Activated CD4-positive, alpha-beta T cell treated with anti-CD3 and anti-CD28 coated beads, Interleukin-2, amount 50 U/mL, for 1 hour (primary cell): ENCODE measurements at places on chromosomes 12 and 14.

GRCh38 chr12:131493068-131493826 lies 217.6 kb upstream of the SFSWAP start:
- DNase-seq: no peak

DNA sequence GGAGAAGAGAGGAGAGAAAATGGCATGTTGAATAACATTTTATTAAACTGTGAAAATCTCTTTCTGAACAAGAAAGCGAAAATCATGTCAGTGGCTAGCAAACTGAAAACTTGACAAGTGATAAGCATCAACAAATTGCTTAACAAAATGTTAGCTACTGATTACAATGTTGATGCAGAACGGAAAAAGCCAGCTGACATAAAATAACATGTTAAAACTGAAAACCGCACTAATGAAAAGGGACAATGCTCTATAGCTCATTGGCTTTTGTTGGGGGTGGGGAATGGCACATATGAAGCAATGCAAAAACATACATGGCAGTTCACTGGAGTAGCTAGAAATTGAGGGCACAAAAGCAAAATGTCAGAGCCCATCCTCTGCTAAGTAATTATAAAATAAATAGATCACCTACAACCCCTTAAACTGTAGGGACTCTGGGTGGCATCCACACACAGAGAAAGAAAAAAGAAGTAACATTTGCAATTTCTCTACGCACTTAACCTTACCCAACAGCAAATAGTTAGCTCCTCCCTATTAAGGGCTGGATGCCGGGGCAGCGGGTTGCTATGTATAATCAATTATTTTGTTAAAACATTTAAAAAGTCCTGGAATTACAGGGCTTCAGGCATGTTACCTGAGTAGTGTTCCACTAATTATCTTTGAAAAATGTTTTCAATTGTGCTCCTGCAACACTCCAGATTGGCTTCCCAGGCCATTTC lies 129.2 kb upstream of the USP15 start:
- no peak for DNase-seq

GRCh38 chr14:37223947-37224474 lies 26.3 kb downstream of the MIPOL1 start:
- DNase-seq: no peak

DNA sequence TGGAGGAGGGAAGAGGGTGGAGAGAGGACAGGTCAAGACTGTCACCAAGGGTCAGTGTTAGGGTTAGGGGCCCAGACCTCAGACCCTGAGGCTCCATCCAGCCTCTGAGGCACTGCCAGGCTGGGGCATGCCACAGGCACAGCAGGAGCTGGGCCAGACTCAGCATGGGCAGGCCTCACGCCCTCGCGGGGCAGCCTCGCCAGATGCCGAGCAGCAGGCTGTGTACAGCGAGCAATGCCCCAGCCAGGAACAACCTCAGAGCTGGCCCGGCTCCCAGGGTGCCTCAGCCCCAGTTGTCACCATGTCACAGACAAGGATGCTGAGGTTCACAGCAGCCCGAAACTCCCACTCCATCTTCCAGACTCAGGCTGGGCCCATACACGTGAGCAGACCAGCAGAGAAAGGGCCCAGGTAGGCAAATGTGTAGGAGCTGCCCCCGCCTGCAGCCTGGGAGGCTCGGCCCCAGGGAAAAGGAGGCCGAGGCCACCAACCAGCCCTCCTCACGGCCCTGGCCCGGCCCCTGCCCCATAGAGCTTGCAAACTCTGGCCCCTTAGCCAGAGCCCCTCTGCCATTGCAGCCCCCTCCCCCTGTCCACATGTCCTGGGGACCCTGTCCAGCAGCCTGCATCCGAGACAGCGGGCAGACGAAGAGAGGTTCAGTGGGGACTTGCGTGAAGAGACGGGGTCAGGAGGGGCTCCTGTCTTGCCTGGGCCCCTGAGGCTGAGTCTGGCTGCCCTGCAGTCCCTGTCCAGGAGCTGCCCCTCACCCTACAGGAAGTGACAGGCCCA lies 7.5 kb downstream of the C14orf180 start:
- no peak for DNase-seq

GRCh38 chr14:101763941-101764709 lies 2.6 kb downstream of the PPP2R5C start:
- DNase-seq: no peak

DNA sequence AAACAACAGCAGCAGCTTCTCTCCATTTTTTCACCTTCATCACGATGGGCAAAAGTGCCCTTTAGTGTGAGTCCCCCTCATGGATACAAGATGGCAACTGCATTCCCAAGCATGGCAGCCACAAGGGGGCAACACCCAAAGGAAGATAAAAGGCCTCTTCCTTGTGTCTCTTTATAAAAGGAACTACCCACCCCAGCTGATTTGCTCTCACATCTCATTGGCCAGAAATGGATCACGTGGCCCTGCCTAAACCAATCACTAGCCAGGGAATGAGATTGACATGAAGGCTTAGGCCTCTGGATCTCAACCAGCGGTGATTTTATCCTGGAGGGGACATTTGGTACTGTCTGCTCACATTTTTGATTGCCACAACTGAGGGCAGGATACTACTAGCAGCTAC lies 21.9 kb upstream of the IFT81 start:
- peak; percentile 6 for DNase-seq

- no peak for DNase-seq
Measured at GRCh38 chr12:53862831-53863230, 75.8 kb upstream of the HOXC13 start.

- DNase-seq: no peak
Measured at GRCh38 chr14:91113829-91114078, at the start of gene DGLUCY. TSS of gene DGLUCY (plus strand) at chr14:91114073. CDS start at chr14:91160295, 46,222 bp downstream.

DNA sequence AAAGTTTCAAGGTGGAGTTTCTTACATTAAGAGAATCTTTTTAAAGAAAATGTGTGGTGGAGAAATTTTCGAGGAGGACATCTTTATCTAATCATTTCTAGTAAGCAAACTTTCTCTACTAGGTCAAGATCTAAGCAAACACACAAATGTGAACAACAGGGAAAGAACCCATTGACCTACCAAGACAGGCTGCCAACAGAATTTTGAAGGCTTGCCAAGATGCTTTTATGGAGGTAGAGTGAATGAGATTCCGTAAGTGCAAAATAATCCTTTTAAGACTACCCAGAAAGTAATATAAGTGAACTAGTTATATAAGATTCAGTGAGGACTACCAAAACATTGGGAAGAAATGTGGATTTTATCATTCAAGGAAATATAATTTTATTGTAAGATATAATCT lies 357.1 kb upstream of the PDE3A start:
- DNase-seq: no peak

- no peak for DNase-seq
Measured at GRCh38 chr12:103557628-103558010, 29.5 kb upstream of the STAB2 start.

GRCh38 chr12:22282283-22282682 lies 52.2 kb downstream of the ST8SIA1 start:
- DNase-seq: no peak

- no peak for DNase-seq
Measured at GRCh38 chr12:623172-623864, 39.9 kb downstream of the NINJ2 start.

- DNase-seq: no peak
Measured at GRCh38 chr14:104676694-104677511, 12.5 kb upstream of the INF2 start.

DNA sequence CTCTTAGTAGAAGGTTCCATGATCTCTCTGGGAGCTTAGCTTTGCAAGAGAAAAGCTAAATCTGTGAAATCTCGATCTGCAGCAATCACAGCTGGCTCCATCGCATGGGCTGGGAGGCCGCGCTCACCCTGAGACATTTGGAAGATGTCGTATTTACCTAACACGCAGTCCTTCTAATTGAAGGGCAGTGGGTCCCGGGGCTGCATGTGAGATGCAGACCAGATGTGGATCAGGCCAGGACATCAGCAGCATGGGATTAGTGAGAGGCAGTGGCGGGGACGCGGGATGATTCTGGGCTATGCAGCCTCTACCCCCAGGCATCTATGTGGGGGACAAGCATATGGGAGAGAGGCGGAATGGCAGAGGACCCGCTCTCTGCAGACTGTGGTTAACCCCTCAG lies 312.4 kb upstream of the RTL1 start:
- DNase-seq: no peak

DNA sequence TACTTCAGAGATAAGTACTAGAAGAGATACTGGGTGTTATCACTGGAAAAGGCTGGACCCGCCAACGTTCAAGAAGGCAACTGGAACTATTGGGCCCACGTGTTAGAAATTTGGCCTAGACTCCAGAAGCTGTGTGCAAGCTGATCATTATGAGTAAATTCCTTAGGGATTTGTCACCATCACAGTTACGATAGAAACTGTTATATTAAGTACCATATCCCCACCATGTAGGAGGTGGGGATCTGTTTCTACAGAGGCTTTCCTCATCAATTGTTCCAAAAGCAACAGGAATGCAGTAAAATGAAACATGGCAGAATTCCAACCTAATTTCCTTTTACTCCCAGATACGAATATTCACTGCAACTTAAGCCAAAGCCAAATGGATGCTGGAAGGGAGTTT lies 170.7 kb downstream of the NOVA1 start:
- DNase-seq: no peak

GRCh38 chr14:55711175-55711811 lies 131.3 kb downstream of the KTN1 start:
- no peak for DNase-seq

GRCh38 chr12:124938587-124938986 lies 24.1 kb upstream of the UBC start:
- DNase-seq: no peak

DNA sequence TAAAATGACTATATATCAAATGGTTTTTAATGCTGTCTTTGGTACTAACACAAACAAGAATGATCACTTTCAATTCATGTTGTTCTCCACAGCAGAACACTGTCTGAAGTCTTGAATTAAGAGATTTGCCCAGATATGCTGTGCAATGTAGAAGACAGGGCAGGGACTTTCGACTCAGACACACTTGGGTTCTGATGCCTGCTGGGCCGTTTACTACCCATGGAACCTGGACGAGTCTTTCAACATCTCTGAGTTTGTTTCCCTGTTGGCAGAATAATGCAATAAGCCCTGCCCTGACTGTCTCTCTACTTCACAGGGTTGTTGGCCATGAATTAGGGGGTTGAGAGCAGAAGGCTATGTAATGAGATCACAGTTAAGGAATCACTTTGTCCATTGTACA lies 162.6 kb upstream of the TMPO start:
- DNase-seq: no peak

GRCh38 chr12:124457287-124458219 lies 109.9 kb downstream of the NCOR2 start:
- peak; percentile 51 for DNase-seq

- no peak for DNase-seq
Measured at GRCh38 chr12:82029936-82030335, 270.8 kb upstream of the PPFIA2 start.

- DNase-seq: no peak
Measured at GRCh38 chr14:100155756-100156616, 3.5 kb downstream of the DEGS2 start.

DNA sequence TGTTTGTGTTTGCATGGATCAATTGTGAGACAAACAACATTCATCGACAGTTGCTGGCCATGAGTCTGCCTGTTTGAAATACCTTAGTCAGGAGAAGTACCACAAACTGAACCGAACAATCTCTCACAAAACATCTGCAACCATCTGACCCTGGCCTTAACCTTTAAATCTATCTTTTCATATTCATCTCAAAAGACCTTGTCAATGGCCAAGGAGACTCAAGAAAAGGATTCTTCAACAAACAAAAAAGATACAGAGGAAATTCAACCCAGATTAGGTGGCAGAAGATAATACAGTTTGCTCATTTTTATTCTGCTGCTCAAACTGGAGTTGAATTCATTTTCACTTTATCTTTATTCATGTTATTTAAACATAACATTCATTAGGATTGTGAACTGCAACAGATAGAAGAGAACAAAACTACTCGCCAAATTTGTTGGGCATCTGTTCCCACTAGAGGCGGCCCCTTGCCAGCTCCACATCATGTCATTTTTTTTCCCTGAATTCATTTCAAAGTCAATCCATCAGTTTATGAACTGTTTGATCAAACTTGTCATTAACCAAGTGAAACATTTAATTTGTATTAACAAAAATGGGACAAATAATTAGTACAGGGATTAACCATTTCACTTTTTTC lies 152.3 kb upstream of the OTX2 start:
- no peak for DNase-seq

GRCh38 chr12:2311020-2311778 lies 258.4 kb downstream of the CACNA1C start:
- DNase-seq: no peak

DNA sequence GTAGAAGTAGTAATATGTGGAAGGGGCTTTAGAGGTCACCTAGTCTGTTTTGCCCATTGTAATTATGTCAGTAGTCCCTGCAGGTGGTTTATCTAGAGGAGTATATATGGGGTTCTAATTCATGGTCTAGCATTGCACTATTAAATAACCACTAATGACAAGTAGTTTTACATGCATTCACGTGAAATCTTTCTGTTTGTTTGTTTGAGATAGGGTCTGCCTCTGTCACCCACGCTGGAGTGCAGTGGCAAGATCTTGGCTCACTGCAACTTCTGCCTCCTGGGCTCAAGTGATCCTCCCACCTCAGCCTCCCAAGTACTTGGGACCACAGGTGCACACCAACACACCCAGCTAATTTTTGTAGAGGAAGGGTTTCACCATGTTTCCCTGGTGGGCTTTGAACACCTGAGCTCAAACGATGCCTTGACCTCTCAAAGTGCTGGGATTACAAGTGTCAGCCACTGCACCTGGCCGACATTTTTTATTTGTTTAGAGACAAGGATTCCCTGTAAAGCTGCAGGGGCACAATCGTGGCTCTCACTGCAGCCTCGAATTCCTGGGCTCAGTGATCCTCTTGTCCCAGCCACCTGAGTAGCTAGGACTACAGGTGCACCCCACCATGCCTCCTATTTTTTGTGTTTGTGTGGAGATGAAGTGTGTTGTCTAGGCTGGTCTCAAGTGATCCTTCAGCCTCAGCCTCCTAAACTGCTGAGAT lies 12.0 kb upstream of the PSEN1 start:
- no peak for DNase-seq

DNA sequence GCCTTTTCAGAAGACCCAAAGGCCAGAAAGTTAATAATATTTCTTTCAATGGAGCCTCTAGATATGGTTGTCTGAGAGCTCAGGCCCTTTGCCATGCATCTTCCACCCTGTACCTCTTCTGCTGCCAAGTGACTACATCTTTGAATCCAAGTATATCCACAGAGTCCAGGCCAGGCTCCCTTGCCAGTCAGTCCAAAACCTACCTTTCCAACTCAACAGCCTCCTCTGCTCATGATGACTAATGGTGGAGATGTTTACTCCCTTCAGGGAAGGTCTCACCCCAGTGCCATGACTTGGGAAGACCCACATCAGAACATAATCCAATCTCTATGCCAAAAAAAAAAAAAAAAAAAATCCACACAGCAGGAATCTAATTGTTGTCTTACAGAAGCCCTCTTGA lies 20.4 kb downstream of the TTC9 start:
- no peak for DNase-seq

GRCh38 chr14:68716698-68717097 lies 76.2 kb downstream of the ZFP36L1 start:
- DNase-seq: no peak

GRCh38 chr14:80522411-80522810 lies 311.1 kb upstream of the DIO2 start:
- no peak for DNase-seq

- DNase-seq: no peak
Measured at GRCh38 chr12:31492599-31493196, 98.2 kb downstream of the DENND5B start.
